ENCODE measurements at places on chromosomes 16 and 17.

- DNase-seq: peak; percentile 6
Observed at GRCh38 chr17:56497132-56497531, 96.4 kb upstream of the NOG start.

DNA sequence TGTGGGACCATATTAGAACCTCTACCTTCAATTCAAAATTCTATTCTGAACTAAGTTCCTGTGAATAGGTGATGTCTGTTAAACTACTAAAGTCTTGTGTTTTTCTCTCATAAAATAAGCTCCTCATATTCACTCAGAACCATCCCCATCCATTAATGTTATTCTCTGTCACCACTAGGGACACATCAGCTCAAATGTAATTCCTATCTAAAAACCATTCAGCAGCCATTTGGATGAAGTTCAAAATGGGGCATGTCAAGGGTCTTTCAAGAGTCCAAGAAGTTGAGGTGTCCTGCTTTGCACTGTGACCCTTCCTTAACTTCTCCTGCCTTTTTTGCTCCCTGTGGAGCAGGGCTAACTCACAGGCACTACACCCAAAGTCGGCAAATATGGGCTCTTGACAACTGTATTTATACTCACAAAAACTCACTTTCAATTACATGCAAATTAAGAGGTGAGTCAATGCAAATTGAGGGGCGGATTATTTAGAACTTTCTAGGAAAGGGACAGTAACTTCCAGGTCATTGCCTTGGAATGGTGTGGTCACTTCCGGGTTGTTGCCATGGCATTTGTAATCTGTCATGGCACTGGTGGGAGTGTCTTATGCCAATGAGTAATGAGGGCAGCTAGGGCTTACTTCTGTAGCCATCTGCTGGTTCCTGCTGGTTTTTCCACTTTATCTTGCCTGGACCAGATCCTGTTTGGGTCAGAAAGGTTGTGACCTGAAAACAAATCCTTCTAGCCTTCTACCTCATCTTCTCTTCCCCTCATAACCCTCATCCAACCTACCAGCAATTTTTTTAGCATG, 128.2 kb upstream of the COX10 start:
- DNase-seq: peak; percentile 67

GRCh38 chr16:24139282-24139681, 116.9 kb upstream of the CACNG3 start:
- no peak for DNase-seq

- DNase-seq: peak; percentile 96
Observed at GRCh38 chr17:6753006-6753445, 2.8 kb upstream of the XAF1 start.
